ENCODE measurements at places on chromosomes 7 and 10.

DNA sequence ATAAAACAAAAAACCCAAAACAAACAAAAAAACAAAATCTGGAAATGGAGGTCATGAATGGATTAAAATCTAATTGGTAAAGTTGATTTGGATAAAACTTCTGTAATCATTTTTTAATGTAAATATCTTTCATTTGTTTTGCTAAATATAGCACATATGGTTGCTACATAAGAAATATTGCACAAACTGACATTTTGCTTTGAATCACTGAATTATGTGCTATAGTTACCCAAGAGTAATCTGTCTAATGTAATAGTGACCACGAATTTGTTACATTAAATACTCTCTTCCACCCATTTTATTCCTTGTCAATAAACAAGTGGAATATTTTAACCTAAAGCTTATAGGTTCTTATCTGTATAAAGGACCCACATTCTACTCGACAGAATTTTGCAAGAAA, 6.2 kb downstream of the CFAP58 start:
- no peak for DNase-seq

- no peak for DNase-seq
Measured at GRCh38 chr10:25206693-25207414, 32.1 kb downstream of the GPR158 start.

DNA sequence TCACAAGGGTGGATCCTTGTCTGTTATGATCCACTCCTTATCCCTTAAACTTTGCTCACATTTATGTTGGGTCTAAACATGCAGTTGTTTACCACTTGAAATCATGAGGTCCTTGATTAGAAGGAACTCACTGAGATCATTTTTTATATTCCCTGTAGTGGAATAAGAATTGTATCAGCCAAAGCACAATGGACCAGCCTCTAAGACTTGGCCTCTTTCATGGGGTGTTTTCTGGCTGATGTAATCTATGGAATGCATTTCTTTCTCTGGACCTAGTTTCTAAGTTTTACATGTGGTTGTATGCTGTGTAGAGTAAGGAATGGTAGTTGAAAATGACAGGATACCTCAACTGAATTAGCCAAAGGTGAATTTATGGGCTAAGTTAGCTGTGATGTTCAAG, 376.6 kb downstream of the SORCS3 start:
- no peak for DNase-seq

DNA sequence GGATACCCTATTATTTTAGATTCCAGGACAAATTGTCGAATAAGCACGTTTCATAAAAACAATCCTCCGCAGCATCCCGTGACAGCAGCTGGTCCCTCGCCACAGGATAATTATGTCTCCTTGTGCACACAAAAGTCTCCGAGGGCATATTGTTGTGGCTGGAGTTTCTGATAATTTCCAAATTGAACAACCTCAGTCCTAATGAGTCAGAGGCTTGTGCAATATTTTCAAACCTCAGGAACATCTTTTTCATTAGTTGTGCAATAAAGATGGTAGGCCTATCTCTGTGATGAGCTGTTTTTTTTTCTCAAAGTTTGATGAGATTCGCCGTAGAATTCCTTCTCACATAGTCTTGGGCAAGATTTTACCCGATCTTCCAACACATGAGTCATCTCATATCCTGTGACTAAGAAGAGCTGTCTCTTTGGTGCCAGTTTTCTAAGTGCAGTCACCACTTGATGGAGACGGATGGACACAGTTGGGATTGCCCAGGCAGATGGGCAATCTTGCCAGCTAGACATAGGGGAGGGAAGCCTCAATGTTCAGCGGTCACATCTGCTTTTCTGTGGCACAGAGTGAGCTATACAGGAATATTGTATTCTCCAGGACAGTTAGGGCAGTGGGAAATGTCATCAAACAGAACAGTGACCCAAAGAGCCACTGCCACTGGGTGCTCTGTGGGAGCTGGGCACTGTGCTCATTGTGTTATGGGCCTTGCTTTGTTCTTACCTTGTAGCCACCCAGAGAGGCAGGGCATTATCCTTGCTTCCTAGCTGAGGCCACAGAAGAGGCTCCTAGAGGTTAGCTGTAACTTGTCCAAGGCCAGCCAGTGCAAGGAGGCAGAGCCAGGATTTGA, 7.8 kb downstream of the HTRA1 start:
- no peak for DNase-seq

GRCh38 chr7:43198599-43199090, 86.2 kb downstream of the HECW1 start:
- DNase-seq, result no peak

- no peak for DNase-seq
Measured at GRCh38 chr7:90613088-90613498, 17.0 kb downstream of the CDK14 start.

GRCh38 chr10:91614225-91614624, 18.6 kb downstream of the PPP1R3C start:
- no peak for DNase-seq

DNA sequence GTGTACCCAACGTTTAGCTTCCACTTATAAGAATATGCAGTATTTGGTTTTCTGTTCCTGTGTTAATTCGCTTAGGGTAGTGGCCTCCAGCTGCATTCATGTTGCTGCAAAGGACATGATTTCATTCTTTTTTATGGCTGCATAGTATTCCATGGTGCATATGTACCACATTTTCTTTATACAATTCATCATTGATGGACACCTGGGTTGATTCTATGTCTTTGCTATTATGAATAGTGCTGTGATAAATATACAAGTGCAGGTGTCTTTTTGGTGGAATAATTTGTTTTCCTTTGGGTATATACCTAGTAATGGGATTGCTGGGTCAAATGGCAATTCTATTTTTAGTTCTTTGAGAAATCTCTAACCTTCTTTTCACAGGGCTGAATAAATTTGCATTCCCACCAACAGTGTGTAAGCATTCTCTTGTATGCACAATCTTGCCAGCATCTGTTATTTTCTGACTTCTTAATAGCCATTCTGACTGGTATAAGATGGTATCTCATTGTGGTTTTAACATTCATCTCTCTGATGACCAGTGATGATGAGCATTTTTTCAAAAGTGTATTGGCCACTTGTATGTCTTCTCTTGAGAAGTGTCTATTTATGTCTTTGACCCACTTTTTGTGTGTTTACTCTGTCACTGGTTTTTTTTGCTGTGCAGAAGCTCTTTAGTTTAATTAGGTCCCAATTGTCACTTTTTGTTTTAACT, 72.5 kb upstream of the CC2D2B start:
- no peak for DNase-seq

DNA sequence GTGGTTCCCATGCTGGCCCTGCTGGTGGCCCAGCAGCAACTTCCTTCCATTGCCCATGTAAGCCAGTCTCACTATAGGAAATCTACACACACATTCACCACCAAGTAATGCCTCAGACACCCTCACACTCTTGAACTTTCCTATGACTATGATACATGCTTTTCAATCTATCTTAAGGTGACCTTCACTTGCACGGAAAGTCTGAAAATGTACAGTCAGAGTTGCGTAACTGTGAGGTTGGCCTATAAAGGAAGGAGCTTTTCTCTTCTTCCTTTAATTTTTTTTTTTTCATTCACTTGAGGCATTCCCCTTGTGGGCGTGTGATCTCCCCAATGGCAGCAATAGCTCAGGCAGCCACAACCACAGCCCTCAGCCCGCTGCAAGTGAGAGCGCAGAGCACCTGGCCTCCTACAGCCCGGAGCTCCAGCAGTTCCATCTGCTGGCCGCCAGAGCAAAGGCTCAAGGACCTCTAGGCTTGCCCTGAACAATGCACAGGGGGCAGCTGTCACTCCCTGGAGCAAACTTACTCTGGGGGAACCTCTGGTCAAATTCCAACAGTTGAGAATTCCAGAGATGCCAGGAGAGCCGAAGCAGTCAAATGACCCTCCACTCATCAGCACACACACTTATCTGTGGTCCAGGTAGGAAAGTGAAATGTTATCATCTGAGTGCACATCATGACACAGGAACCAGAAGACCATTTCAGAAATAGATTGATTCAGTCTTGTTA, 123.1 kb upstream of the ADO start:
- peak; percentile 53 for DNase-seq

- no peak for DNase-seq
Measured at GRCh38 chr7:20354610-20355528, 24.2 kb downstream of the ITGB8 start.

GRCh38 chr7:129089521-129090212, 34.8 kb upstream of the TNPO3 start:
- no peak for DNase-seq

DNA sequence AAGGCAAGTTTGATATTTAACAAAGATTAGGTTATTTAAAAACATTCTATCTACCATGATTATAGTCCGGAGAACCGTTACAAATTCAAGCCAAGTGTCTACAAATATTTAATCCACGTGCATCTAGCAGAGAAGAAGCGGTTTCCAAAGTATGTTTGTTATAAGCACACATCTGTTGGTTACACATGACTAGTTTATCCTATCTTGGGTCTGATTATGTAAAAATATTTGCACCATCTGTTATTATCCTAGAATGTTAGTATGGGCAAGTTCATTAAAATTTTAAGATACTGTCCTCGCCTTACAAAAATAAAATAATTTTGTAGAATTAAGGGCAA, 289.2 kb upstream of the VSTM2A start:
- no peak for DNase-seq

All from iPS-NIHi11 (cell line).